Stomach (tissue), 19 donors: ENCODE measurements at places on chromosomes 16 and 17.

- H3K4me3 ChIP-seq: no peak overlapping the region
- H3K27ac ChIP-seq: no peak overlapping the region
- H3K4me1 ChIP-seq: no peaks in the 10 kb centered on the region
- no peaks in the 10 kb centered on the region for H3K36me3 ChIP-seq
These were observed 1.2 kb downstream of the BHLHA9 start for GRCh38 chr17:1271441-1271840.

- H3K4me3 ChIP-seq: no peak overlapping the region
- H3K27ac ChIP-seq: peak overlapping the region; percentile 89
- no peaks in the 10 kb centered on the region for H3K27me3 ChIP-seq
- no peak for DNase-seq
These were observed 66.2 kb downstream of the CENPV start for GRCh38 chr17:16286947-16287562.

GRCh38 chr17:15311996-15312395, 29.4 kb downstream of the TEKT3 start:
- H3K27ac ChIP-seq: no peak overlapping the region
- H3K4me1 ChIP-seq: no peaks in the 10 kb centered on the region
- no peaks in the 10 kb centered on the region for H3K36me3 ChIP-seq
- no peak overlapping the region for H3K4me3 ChIP-seq
- no peak for DNase-seq
- no peaks in the 10 kb centered on the region for H3K27me3 ChIP-seq

GRCh38 chr16:85584267-85584666, 28.9 kb upstream of the GSE1 start:
- no peak overlapping the region for H3K27ac ChIP-seq
- no peak for DNase-seq

- H3K4me1 ChIP-seq: no peaks in the 10 kb centered on the region
- no peaks in the 10 kb centered on the region for H3K27me3 ChIP-seq
- no peak overlapping the region for H3K4me3 ChIP-seq
- no peak for DNase-seq
- peak overlapping the region; percentile 3 for H3K27ac ChIP-seq
- no peaks in the 10 kb centered on the region for H3K36me3 ChIP-seq
These were observed 302.2 kb downstream of the C16orf95 start for GRCh38 chr16:87015021-87015420.

GRCh38 chr16:12350945-12351344, 374.4 kb downstream of the SNX29 start:
- no peak for DNase-seq
- no peaks in the 10 kb centered on the region for H3K4me1 ChIP-seq
- H3K27ac ChIP-seq: no peak overlapping the region
- H3K36me3 ChIP-seq: peaks cover 1% of the 10 kb centered on the region

GRCh38 chr17:79988185-79988971, 47.3 kb downstream of the TBC1D16 start:
- peak overlapping the region; percentile 57 for H3K27ac ChIP-seq
- no peaks in the 10 kb centered on the region for H3K36me3 ChIP-seq
- DNase-seq: peak; percentile 78
- no peaks in the 10 kb centered on the region for H3K27me3 ChIP-seq
- H3K4me1 ChIP-seq: peaks cover 61% of the 10 kb centered on the region

GRCh38 chr16:2040787-2041522, 6.7 kb downstream of the NTHL1 start:
- H3K36me3 ChIP-seq: peaks cover 11% of the 10 kb centered on the region
- peak; percentile 51 for DNase-seq
- no peaks in the 10 kb centered on the region for H3K27me3 ChIP-seq
- H3K4me3 ChIP-seq: no peak overlapping the region

DNA sequence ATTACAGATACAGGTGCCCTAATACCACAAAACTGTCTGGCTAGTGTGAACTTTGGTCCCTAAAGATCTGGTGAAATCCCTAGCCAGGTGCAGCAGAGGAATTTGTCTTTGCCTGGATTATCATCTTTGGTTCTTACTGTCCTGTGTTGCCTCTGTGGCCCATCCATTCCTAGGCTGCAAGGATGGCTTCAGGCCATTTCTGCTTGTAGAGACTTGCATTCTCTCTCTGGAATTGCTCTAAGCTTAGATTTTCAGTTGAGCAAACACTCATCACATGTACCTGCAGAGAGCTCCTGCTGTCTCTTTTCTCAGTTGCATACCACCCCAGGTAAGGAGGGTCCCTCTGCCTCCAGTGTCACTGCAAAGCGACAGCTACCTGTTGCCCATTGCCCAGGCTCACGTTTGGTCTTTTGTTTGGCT, 114.9 kb downstream of the PRKCA start:
- no peak overlapping the region for H3K4me3 ChIP-seq
- no peaks in the 10 kb centered on the region for H3K27me3 ChIP-seq
- no peaks in the 10 kb centered on the region for H3K4me1 ChIP-seq
- no peaks in the 10 kb centered on the region for H3K36me3 ChIP-seq
- no peak overlapping the region for H3K27ac ChIP-seq
- DNase-seq: no peak

- peaks cover 45% of the 10 kb centered on the region for H3K27me3 ChIP-seq
- H3K4me1 ChIP-seq: peaks cover 96% of the 10 kb centered on the region
- H3K27ac ChIP-seq: peak within 1 kb of the TSS; percentile 96
- peak within 1 kb of the TSS; percentile 80 for H3K4me3 ChIP-seq
These were observed at the start of gene BCAR1 for GRCh38 chr16:75251280-75252048. Gene BCAR1, minus strand, starts transcription at chr16:75251624. Its CDS starts 142 bp downstream, at chr16:75251482.

GRCh38 chr17:7745748-7746470, 28.4 kb downstream of the DNAH2 start:
- H3K36me3 ChIP-seq: no peaks in the 10 kb centered on the region
- H3K27me3 ChIP-seq: peaks cover 30% of the 10 kb centered on the region
- DNase-seq: peak; percentile 44
- H3K27ac ChIP-seq: no peak overlapping the region
- H3K4me1 ChIP-seq: peaks cover 3% of the 10 kb centered on the region

DNA sequence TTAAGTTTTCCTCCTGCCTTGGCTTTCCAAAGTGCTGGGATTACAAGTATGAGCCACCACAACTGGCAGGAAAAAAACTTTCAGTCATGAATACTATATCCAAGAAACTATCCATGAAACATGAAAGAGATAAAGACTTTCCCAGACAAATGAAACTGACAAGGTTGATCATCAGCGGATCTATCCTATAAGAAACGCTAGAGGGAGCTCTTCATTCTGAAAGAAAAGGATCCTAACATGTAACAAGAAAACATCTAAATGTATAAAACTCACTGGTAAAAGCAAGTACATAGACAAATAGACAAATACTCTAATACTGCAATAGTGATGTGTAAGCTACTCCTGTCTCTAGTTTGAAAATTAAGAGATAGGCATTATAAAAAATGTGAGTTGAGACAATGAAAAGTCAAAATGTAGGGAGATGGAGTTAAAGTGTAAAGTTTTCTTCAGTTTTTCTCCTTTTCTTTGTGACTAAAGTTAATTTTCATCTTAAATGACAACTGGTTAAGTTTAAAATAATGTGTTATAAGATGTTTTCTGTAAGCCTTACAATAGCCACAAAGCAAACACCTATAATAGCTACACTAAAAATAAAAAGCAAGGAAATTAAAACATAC, 79.6 kb upstream of the TEKT1 start:
- no peak overlapping the region for H3K27ac ChIP-seq
- H3K4me3 ChIP-seq: no peak overlapping the region
- DNase-seq: no peak
- peaks cover 9% of the 10 kb centered on the region for H3K4me1 ChIP-seq
- H3K36me3 ChIP-seq: no peaks in the 10 kb centered on the region

DNA sequence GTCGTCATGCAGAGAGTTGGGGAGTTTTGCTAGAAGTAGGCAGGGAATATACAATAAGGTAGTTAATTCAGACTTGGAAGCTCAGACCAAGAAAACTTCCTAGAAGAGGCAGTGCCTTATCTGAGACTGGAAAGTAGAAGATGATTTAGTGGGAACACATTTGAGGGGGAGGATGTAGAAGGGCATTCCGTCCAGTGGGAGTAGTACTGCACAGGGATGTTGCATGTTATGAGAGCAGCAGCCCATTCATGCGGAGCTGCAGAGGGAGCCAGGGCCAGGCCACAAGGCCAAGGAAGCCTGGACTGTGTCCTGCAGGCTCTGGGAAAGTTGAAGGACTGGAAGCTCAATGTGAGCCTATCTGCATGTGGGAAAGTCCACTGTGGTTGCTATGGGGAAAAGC, 344.5 kb upstream of the EEF2KMT start:
- H3K36me3 ChIP-seq: no peaks in the 10 kb centered on the region
- no peaks in the 10 kb centered on the region for H3K27me3 ChIP-seq
- DNase-seq: no peak
- no peak overlapping the region for H3K27ac ChIP-seq

DNA sequence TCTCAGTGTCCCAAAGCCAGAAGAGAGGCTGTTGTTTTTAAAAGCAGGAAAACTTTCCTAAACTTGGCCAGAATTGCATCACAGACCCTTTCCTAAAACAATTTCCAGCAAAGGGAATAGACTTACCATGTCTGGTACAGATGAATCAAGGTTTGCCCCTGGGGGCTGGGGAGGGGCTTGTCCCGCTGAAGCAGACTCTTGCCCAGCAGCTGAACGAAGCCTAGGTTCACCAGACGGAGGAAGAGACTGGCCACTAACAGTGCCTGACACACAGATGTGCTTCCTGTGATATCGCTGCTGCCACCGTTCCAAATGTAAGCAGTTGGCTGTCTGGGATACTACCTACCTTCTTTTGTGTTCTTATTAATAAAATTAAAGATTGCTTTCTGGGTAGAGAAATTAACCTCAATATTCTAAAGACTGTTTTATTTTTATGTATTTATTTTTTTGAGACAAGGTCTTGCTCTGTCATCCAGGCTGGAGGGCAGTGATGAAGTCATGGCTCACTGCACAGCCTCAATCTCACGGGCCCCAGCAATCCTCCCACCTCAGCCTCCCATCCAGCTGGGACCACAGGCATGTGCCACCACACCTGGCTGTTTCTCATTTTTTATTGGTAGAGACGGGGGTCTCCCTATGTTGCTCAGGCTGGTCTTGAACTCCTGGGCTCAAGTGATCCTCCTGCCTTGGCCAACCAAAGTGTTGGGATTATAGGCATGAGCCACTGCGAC, 13.5 kb downstream of the PRCD start:
- no peak overlapping the region for H3K4me3 ChIP-seq
- no peaks in the 10 kb centered on the region for H3K27me3 ChIP-seq
- DNase-seq: no peak
- peaks cover 8% of the 10 kb centered on the region for H3K4me1 ChIP-seq
- H3K27ac ChIP-seq: no peak overlapping the region

DNA sequence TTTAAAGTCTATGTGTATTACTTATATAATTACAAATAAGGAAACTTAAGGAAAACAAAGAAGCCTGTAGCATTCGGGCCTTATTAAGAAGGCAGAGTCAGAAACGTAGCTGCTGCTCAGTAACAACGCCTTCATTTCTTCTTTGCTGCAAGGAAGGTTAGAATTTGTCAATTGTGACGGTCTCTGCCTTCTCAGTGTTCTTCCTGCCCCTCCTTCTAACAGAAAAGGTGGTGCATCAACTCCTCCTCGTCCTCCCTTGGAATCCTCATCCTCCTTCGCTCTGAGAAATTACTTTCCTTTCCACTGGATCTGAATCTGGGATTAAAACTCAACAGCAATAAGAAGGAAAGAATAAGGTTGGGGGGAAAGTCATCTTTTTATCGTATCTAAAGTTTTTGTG, 63.0 kb downstream of the VPS53 start:
- no peak overlapping the region for H3K27ac ChIP-seq
- no peaks in the 10 kb centered on the region for H3K27me3 ChIP-seq
- H3K4me3 ChIP-seq: no peak overlapping the region
- H3K36me3 ChIP-seq: peaks cover 93% of the 10 kb centered on the region
- H3K4me1 ChIP-seq: no peaks in the 10 kb centered on the region
- no peak for DNase-seq

GRCh38 chr17:78823282-78824046, 17.1 kb downstream of the USP36 start:
- no peaks in the 10 kb centered on the region for H3K4me1 ChIP-seq
- DNase-seq: no peak
- H3K4me3 ChIP-seq: no peak overlapping the region
- H3K36me3 ChIP-seq: peaks cover 84% of the 10 kb centered on the region
- no peaks in the 10 kb centered on the region for H3K27me3 ChIP-seq
- H3K27ac ChIP-seq: no peak overlapping the region

DNA sequence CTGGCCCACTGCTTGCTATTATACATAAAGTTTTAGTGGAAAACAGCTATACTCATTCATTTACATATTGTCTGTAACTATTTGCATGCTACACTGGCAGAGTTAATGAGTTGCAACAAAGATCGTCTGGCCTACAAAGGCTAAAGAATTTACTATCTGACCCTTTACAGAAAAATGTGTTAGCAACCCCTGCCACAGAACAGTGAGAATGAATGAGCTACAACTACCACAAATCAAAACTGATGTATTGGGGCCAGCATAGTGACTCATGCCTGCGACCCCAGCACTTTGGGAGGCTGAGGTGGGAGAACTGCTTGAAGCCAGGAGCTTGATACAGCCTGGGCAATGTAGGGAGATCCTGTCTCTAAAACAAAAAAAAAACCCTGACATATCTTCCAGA, 92.7 kb downstream of the MYH11 start:
- no peak for DNase-seq
- H3K36me3 ChIP-seq: peaks cover 19% of the 10 kb centered on the region
- no peak overlapping the region for H3K27ac ChIP-seq
- H3K4me3 ChIP-seq: no peak overlapping the region

GRCh38 chr16:64365448-64365931, 756.4 kb downstream of the CDH11 start:
- H3K4me3 ChIP-seq: no peak overlapping the region
- no peak for DNase-seq
- no peak overlapping the region for H3K27ac ChIP-seq
- no peaks in the 10 kb centered on the region for H3K36me3 ChIP-seq

DNA sequence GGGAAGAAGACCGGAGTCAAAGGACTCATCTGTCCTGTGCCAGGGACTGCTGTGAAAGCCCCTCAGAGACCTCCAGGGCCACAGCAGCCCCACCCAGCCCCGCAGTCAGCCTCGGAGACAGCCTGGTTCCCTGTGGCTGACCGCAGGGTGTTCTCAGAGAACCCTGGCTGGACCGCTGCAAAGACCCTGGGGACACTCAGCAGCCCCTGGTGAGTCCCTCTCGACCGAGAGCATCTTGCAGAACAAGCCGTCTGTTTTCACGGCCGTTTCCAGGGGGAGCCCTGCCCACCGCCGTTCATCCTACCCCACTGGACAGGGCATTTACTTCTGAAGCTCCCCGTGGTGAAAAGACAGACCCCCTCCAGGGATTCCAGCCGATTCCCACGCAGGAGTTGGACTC, 10.3 kb downstream of the UBALD1 start:
- H3K4me3 ChIP-seq: no peak overlapping the region
- no peaks in the 10 kb centered on the region for H3K27me3 ChIP-seq
- no peak for DNase-seq
- H3K27ac ChIP-seq: no peak overlapping the region
- peaks cover 9% of the 10 kb centered on the region for H3K4me1 ChIP-seq
- H3K36me3 ChIP-seq: peaks cover 19% of the 10 kb centered on the region

GRCh38 chr17:4580291-4580690, 4.0 kb upstream of the SMTNL2 start:
- no peak for DNase-seq
- peaks cover 15% of the 10 kb centered on the region for H3K27me3 ChIP-seq
- peaks cover 15% of the 10 kb centered on the region for H3K4me1 ChIP-seq
- no peak overlapping the region for H3K4me3 ChIP-seq
- no peak overlapping the region for H3K27ac ChIP-seq
